ENCODE measurements at places on chromosomes 3 and 15.
A peak's percentile ranks its signal among the peaks of the same experiment; 100 is the strongest.

DNA sequence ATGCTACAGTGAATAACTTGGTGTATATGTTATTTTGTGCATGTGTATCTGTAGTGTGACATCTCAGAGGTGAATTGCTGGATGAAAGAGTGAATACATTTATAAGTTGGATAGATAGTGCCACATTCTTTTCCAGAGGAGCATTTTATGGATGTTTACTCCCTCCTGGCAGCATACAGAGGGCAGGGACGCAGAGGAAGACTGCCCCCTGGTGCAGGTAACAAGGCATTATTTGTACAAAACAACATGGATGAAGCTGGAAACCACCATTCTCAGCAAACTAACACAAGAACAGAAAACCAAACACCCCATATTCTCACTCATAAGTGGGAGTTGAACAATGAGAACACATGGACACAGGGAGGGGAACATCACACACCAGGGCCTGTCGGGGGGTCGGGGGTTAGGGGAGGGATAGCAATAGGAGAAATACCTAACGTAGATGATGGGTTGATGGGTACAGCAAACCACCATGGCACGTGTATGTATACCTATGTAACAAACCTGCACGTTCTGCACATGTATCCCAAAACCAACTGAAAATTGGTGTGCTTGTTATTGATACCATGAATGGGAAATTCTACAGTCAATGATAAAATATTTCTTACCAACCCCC, 57.9 kb upstream of the CTXND1 start:
- no peak for DNase-seq

DNA sequence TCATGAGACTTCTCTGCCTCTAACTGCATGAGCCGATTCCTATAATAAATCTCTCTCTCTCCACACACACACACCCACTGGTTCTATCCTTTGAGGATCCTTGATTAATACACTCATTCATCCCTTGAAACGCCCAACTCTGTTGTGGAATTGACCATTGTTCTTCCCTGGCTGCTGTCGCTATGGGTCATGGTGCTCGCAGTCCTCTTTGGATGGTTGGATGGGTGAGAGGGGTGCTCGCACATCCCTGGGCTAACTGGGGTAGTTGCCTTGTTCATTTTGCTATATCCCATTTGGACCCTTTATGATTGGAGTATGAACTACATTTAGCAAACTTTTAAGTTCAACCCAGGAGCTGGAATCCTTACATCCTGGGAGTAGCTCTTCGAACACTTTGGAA, 33.9 kb upstream of the MYZAP start:
- DNase-seq = no peak

GRCh38 chr3:117631781-117632180, 922.2 kb downstream of the TUSC7 start:
- no peak for DNase-seq

DNA sequence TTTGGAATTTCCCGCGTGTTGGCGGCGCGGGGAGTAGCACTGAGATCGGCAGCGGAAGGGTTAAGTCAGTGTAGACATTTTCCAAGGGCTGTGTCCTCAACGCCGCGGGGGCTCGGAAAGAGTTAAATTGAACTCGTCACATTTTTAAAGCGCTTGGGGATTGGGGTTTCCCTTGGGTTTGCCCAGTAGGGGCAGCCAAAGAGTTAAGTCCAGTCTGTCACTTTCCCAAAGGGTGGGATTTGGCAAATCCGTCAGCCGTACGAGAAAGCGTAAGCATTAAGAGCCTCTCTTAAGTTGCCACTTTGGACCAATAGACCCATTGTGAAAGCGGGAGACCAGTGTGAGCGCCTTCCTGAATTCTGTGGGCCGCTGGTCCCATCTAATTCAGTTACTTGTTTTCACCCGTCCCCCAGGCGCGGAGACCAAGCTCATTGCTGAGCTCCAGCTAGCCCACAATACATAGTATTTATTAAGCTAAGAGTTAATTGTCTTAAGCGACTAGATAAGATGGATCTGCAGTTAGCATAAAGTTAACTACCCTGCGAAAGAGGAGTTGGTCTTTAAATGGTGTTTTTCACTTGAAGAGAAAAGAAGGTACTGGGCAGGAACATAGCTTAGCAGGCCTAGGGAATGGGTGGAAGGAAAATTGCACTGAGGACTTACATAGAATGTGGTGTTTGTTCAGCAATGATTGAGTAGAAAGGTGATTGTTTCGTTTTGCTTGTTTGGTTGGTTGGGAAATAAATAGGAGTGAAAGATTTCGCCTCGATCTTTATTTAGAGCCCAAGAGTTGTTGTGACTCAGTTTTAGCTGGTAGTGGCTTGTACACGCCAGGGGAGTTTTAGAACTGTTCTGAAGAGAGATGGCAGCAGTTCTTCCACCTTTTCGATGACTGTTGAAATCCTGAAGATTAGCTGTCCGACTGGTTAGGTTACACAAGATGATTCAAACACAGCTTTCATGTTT, 932 bp downstream of the ARL8B start:
- DNase-seq = no peak

- no peak for DNase-seq
Measured at GRCh38 chr3:142706321-142707127, 17.3 kb upstream of the TRPC1 start.

GRCh38 chr3:94303897-94304296, 241.0 kb downstream of the NSUN3 start:
- DNase-seq = no peak

- no peak for DNase-seq
Measured at GRCh38 chr3:128854475-128854874, 24.9 kb upstream of the ACAD9 start.

- DNase-seq = peak; percentile 33
Measured at GRCh38 chr3:120908030-120908794, at the start of gene STXBP5L. Gene STXBP5L (plus strand): TSS chr3:120908205. CDS start chr3:120909579, 1,374 bp downstream.

- no peak for DNase-seq
Measured at GRCh38 chr3:69558912-69559311, 173.0 kb upstream of the FRMD4B start.

DNA sequence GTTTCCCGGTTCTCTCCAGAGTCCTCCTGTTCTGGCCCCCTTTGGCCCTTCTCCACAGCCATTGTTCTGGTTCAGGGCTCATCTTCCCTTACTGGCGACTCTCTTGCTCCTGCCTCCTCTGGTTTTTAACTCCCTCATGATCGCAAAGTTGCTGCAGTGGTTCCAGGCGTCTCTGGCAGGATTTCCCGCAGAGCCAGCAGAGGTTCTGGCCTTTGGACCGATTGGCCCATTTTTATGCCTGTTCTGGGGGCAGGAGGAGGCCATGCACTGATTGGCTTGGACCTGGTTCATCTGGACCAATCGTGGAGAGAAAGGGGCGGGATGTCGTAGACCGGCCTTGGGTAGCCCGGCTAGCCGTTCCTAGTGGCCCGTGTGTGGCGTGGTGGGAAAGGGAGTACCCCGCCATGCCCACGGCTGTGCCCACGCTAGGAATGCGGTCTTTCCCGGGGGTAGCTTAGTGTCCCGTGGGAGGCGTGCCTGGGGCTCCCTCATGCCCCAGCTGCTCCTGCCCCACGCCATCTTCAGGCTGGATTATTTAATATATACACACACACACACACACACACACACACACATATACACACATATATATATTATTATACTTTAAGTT, 113.4 kb downstream of the FBLN2 start:
- DNase-seq = no peak

DNA sequence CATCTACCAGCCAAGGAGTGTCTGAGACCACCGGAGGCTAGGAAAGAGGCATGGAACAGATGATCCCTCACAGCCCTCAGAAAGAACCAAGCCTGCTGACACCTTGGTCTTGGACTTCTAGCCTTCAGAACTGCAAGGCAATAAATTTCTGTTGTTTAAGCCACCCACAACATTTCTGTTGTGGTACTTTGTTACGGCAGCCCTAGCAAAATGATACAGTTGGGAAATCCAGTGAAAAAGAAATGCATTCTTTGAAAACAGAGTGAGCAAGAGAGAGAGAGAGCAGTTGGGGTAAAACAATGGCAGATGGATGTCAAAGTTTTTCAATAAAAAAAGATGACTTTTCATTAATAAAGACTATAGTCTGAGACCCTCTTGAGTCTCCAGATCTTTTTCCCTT, 219.4 kb downstream of the NFKBIZ start:
- no peak for DNase-seq

DNA sequence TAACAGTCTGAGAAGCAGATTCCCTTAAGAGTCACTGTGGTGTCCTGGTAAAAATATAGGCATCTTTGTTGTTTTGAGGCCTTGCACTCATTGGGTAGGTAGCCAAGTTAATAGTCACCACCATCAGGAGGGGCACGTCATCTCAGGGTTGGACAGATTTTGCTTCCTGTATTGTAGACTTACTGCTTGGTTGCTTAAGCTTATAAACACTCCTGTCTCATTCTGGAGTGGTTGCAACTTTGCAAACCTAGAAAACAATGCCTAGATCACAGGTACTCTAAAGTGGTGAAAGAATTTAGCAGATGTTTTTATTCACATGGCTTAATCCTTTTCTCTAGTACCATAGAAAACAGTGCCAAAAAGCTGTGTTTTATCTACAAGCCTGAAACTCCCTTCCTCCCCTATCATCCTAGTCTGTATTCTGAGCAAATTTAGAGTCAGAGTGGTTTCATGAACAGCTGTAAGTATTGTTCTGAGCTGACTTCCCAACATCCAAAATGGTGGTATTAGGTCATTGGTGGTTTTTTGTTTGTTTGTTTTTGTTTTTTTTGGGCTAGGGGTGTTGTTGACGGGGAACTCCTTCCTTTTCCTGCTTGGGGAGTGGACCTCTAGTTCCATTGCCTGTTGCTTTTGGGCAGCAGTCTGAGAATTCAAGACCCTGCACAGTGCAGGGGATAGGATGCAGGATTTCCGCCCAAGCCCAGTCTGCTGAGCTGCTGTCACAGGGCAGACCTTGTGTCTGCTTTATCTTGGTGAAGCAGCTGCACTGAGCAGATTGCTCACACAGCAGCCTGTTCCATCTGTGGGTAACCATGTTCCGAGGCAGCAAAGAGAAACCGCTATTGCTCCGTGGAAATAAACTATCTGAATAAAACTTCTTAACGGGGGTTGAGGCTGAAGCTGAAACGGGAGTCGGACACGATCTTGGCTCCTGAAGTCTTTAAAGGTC, 202.0 kb downstream of the AKAP13 start:
- DNase-seq = peak; percentile 15

GRCh38 chr3:127484601-127485388, 105.7 kb downstream of the TPRA1 start:
- DNase-seq = no peak

- no peak for DNase-seq
Measured at GRCh38 chr3:186997473-186997939, 67.2 kb downstream of the ST6GAL1 start.

DNA sequence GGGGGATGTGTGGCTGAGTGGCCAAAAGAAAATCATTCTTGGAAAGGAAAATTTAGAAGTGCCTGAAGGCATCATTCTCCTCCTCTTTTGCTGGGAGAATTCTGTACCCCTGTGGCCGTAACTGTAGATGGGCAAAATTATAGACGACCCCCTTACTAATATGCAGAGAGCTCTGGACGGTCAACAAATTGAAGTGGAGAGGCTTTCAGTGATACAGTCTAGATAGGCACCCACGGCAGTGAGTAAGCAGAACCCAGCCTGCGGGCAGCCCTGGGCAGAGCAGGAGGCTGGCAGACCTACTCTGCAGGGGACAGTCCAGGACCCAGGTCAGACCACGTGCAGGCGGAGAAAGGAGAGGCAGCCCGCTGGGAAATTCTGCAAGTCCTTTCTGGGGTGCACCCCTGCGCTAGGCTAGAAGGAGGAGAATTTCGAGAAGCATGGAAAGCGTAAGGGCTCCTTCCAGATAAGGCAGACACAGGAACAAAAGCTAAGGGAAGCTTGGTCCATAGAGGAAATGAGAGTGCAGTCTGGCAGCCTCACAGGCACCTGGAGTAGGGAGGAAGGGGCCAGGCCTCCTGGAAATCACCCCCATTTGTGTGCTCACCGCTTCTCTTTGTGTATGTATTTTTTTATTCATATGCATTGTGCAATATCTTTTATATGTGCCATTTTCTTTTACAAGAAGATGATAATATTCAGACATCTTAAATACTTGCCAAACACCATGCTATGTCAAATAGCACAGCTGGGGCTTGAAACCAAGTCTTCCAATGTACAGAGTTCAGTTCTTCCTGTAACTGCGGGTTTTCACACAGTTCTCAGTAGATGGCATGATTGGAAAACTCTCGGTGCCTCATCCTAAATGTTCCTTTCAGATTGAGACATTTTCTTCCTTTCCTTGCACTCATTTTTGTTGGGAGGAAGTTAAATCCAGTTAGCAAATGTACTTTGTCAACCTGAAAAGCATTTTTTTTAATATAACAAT, 40.2 kb downstream of the LRRK1 start:
- DNase-seq = no peak

- DNase-seq = no peak
Measured at GRCh38 chr3:53242155-53242554, 13.7 kb downstream of the TKT start.

GRCh38 chr3:51966016-51966415, 1.2 kb downstream of the PCBP4 start:
- DNase-seq = no peak

DNA sequence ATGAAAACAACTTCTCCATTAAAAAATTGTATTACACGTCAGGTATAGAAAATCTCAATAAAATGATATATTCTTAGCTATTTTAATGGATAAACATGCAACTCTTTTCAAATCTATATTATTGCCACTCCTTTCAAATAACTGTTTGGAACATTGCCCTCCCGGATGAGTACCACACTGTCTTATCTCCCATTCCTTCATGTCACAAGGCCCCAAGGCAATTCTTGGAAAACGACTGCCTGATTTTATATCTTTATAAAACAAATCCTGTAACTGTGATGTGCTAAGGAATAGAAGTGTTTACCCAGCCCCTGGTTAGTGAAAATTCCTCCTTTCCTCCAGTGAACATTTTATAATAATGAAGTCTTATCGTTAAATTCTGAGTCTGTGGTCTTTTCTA, 6.2 kb upstream of the ZNF619 start:
- no peak for DNase-seq

DNA sequence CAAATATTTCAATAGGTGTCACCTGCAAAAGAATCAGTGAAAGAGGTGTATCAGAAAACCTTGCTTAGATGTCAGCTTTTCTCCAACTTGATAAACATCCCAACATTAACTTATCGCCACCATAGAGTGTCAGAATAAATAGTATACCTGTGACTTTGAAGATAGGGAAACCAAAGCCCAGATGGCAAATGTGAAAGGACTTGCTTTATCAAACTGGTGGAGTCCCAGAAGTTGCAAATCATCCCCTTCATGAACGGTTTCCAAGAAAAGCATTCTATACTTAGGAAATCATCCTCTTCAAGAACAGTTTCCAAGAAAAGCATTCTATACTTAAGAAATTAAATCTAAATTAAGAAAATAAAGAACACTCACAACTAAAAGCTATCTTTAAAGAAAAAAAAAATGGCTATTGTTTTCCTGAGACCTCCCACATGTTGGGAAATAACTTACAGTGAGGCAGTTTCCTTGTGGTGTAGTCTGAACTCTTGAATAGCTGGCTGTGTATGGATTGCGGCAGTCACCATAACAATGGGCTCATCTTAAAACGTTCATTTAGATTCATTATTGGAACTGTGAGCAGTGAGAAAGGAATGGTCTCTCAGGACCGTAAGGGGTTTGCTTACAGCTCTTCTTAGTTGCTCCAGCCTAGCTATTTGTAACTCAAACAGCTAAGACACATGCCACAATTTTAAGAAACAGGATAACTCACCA, 56.5 kb downstream of the GHSR start:
- DNase-seq = no peak

GRCh38 chr15:49458145-49458544, 35.1 kb downstream of the FGF7 start:
- no peak for DNase-seq
